ENCODE measurements at places on chromosomes 13 and 19. TPM values are rescaled to one million over a fixed set of nuclear protein-coding genes. Genes with fewer than 3 reads are reported as not detected.

GRCh38 chr19:19860756-19861390, 4.8 kb upstream of the ZNF253 start:
- DNase-seq: peak; percentile 55
- no peaks in the 10 kb centered on the region for H3K4me1 ChIP-seq
- no peaks in the 10 kb centered on the region for H3K27me3 ChIP-seq
- H3K36me3 ChIP-seq: no peaks in the 10 kb centered on the region
- no peak overlapping the region for H3K27ac ChIP-seq

DNA sequence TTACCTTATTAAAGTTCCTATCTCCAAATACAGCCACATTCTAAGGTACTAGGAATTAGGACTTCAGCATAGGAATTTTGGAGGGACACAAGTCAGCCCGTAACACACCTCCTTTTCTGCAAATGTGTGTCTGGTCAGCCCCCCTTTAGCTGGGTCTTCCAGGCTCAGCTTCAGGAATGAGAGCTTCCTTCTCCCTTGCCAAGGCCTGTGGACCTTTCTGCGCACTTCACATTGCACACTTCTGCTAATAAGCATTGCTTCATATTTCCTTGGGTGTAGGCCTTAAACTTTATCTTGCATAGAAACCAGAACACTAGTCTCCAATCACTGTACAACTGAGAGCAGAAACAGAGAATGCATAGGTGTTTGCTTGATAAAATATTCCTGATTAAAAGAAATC, 4.5 kb upstream of the STK24 start:
- no peak overlapping the region for H3K27ac ChIP-seq
- H3K4me1 ChIP-seq: no peaks in the 10 kb centered on the region
- no peaks in the 10 kb centered on the region for H3K27me3 ChIP-seq
- DNase-seq: no peak
- H3K4me3 ChIP-seq: no peak overlapping the region
- no peaks in the 10 kb centered on the region for H3K36me3 ChIP-seq

GRCh38 chr13:88429862-88430261, 758.7 kb downstream of the SLITRK5 start:
- H3K4me1 ChIP-seq: no peaks in the 10 kb centered on the region
- H3K27ac ChIP-seq: no peak overlapping the region
- no peaks in the 10 kb centered on the region for H3K27me3 ChIP-seq
- H3K36me3 ChIP-seq: no peaks in the 10 kb centered on the region
- H3K4me3 ChIP-seq: no peak overlapping the region
- no peak for DNase-seq

The PSG2 gene
- total RNA-seq: not detected

The TEKTIP1 gene
- 10.6 TPM for total RNA-seq

The POU4F1 gene
- total RNA-seq: 0.06 TPM

GRCh38 chr13:95650696-95651095, 6.2 kb upstream of the DZIP1 start:
- no peak overlapping the region for H3K27ac ChIP-seq
- no peak overlapping the region for H3K4me3 ChIP-seq
- no peak for DNase-seq
- H3K36me3 ChIP-seq: no peaks in the 10 kb centered on the region

GRCh38 chr19:11931051-11931450, 6.1 kb downstream of the ZNF700 start:
- no peak for DNase-seq
- H3K27me3 ChIP-seq: no peaks in the 10 kb centered on the region
- H3K27ac ChIP-seq: no peak overlapping the region

DNA sequence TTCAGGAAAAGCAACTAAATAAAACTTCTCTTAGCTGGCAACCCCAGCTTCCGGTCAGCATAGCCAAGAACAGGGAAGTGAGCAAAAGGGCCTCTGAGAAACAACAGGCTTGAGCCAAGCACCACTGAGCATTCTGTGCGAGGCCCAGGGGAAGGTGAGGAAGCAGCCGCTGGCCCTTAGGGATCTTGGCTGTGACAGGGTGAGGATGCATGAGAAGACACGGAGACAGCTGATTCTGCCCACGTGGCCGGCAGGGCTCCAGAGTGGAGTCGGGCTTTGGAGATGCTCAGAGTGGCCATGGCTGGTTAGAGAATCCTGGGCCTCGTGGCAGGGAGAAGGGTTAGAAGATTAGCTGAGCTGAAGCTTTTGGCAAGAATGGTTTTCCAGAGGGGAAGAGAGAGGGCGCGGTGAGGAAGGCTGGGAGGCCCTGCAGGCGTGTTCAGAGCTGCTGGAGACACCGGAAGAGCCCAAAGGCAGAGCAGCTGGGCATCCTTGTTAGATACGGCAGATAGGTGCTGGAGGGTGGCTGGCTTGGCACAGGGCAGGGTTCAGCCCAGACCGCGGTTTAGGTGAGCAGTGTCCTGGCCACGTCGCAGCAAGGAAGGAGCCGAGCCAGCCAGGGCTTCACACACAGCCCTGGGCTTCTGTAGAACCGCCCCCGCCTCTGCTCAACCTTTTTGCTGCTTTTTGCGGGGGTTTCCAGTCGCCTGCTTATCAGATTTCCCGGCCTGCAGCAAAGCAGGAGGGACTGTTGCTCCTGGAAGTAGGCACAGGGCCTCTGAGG, 17.3 kb downstream of the UPF1 start:
- H3K27ac ChIP-seq: peak overlapping the region; percentile 20
- no peak for DNase-seq
- H3K36me3 ChIP-seq: peaks cover 56% of the 10 kb centered on the region
- H3K4me1 ChIP-seq: peaks cover 49% of the 10 kb centered on the region
- H3K4me3 ChIP-seq: no peak overlapping the region
- no peaks in the 10 kb centered on the region for H3K27me3 ChIP-seq

- no peak overlapping the region for H3K27ac ChIP-seq
- H3K27me3 ChIP-seq: no peaks in the 10 kb centered on the region
These were observed 5.2 kb downstream of the LENG8 start for GRCh38 chr19:54453921-54454780.

DNA sequence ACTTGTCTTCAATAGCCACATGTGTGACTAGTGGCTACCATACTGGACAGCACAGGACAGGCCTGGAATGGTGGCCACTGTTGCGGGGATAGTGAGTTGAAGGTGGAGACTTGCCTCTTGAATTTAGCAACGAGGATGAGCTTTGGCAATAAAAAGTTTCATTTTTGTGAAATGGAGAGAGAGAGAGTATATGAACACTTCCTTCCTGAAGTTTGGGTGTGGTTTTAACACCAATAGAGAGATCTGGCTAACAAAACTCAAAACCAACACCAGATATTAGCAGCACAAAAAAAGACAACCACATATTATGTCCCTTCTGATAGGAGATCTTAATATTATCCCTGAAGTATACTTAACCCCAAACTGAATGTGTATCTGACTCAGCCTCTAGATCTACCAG, 6.3 kb upstream of the LRFN3 start:
- H3K27me3 ChIP-seq: no peaks in the 10 kb centered on the region
- H3K4me3 ChIP-seq: peak overlapping the region; percentile 40
- peak; percentile 40 for DNase-seq
- no peaks in the 10 kb centered on the region for H3K36me3 ChIP-seq
- peak overlapping the region; percentile 42 for H3K27ac ChIP-seq

DNA sequence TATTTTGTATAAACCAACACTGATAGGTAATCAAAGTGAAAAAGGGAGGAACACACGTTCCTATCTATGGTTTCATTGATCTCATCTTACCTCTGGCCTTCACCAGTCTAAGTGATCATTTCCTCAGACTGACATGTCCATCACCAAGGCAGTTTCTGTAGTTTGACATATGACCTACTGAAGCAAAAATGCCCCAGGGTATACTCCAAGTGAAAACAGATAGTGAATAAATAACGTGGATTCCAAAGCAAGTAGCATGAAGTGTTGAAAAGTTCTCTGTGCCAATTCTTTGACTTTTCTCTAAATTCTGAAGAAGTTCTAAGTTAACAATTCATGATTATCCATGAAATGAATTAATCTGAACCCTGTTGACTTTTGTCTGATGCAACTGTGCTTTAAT, 334.2 kb upstream of the SGCG start:
- H3K4me1 ChIP-seq: no peaks in the 10 kb centered on the region
- no peak for DNase-seq
- H3K27ac ChIP-seq: no peak overlapping the region
- no peaks in the 10 kb centered on the region for H3K36me3 ChIP-seq
- H3K27me3 ChIP-seq: no peaks in the 10 kb centered on the region
- no peak overlapping the region for H3K4me3 ChIP-seq

DNA sequence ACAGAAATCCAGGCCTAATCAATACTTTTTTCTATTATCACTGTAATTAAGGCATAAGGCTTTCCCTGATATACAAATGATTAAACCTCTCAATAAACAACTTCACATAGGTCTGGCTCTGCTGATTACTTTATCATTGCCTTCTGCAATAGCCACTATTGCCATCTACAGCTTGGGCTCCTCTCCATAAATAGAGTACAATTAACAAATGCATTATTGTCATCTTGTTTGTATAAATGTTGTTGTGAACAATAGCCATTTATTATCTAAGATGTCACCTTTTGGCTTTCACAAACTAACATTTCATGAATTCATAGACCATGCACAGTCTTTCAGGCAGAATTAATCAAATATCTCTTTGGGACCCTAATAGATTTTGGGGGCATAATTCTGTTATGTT, 53.3 kb downstream of the NHLRC3 start:
- no peak for DNase-seq
- no peaks in the 10 kb centered on the region for H3K4me1 ChIP-seq
- H3K27ac ChIP-seq: no peak overlapping the region
- no peak overlapping the region for H3K4me3 ChIP-seq

- peaks cover 13% of the 10 kb centered on the region for H3K4me1 ChIP-seq
- no peak overlapping the region for H3K27ac ChIP-seq
- H3K4me3 ChIP-seq: no peak overlapping the region
- DNase-seq: no peak
- H3K36me3 ChIP-seq: no peaks in the 10 kb centered on the region
- no peaks in the 10 kb centered on the region for H3K27me3 ChIP-seq
These were observed 18.0 kb upstream of the GARRE1 start for GRCh38 chr19:34236035-34236987.

The SIGLEC5 gene
- total RNA-seq: not detected

DNA sequence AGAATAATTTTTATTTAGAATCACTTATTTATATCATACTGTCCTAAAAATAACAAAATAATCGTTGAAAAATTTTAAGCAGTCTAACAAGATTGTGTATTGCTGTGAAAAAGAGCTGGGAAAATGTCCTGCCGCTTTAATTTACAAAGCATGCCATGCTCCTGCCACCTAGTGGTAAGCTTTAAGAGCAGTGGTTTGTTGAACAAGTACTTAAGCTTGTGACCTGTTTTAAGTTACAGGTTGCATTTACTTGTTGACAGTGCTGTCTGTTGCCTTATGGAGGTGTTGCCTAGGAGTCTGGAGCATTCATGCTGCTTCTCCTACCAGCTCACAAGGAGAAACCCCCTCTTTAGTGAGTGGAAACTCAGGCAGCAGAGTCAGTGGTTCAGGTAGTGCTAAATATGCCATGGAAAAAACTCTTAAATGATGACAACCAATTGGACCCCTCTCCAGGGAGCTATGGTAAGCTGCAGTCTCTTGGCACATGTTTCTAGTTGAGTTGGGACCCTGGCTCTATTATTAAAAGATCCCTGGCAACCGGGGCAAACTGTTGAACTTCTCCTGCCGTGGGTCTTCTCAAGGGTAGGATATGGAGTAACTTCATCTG, 68.4 kb downstream of the SPATA13 start:
- H3K27me3 ChIP-seq: no peaks in the 10 kb centered on the region
- no peaks in the 10 kb centered on the region for H3K36me3 ChIP-seq
- no peak overlapping the region for H3K27ac ChIP-seq
- H3K4me1 ChIP-seq: peaks cover 11% of the 10 kb centered on the region
- no peak overlapping the region for H3K4me3 ChIP-seq
- peak; percentile 41 for DNase-seq

The CD70 gene
- 3.0 TPM for total RNA-seq

The GJB2 gene
- total RNA-seq: not detected

The GRIK5 gene
- total RNA-seq: 0.12 TPM

DNA sequence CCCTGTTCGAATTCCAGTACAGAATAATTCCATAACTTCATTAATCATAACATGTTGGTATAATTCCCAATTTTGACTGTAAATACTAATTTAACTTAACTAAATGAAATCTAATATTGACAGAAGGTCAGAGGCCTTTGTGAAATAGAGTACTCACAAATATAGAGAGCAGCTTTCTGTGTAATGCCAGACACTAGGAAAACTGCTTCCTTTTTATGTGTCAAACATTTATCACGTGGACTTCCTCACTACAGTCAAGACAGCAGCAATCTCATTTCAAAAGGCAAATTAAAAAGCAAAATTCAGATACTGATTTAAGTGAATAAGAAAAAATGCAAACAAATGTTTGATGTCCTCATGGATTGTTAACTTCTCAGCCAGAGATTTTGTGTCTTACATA, 13.1 kb downstream of the ITM2B start:
- no peak overlapping the region for H3K27ac ChIP-seq
- no peak overlapping the region for H3K4me3 ChIP-seq
- H3K4me1 ChIP-seq: peaks cover 85% of the 10 kb centered on the region
- DNase-seq: no peak
- no peaks in the 10 kb centered on the region for H3K27me3 ChIP-seq

The ZNF850 gene
- 3.7 TPM for total RNA-seq

DNA sequence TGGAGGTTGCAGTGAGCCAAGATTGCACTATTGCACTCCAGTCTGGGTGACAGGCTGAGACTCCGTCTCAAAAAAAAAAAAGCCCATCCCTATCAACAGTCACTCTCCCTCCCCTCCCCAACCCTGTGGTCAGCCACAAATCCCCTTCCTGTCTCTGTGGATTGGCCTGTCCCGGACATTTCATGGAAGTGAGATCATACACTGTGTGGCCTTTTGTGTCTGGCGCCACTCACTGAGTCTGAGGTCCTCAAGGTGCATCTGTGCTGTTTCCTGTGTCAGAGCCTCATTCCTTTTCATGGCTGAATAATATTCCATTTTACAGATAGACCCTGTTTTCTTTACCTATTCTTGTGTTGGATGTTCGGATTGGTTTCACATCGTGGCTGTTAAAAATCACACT, 149.5 kb downstream of the PTPRS start:
- no peak overlapping the region for H3K4me3 ChIP-seq
- no peak for DNase-seq
- no peaks in the 10 kb centered on the region for H3K36me3 ChIP-seq
- H3K27ac ChIP-seq: no peak overlapping the region
- H3K27me3 ChIP-seq: no peaks in the 10 kb centered on the region
- H3K4me1 ChIP-seq: no peaks in the 10 kb centered on the region

GRCh38 chr19:9939301-9939913, 3.1 kb upstream of the OLFM2 start:
- H3K36me3 ChIP-seq: no peaks in the 10 kb centered on the region
- peaks cover 20% of the 10 kb centered on the region for H3K27me3 ChIP-seq
- no peak overlapping the region for H3K4me3 ChIP-seq
- peaks cover 23% of the 10 kb centered on the region for H3K4me1 ChIP-seq

GRCh38 chr13:113879494-113880360, 15.9 kb upstream of the GAS6 start:
- no peak for DNase-seq
- H3K36me3 ChIP-seq: no peaks in the 10 kb centered on the region
- H3K4me3 ChIP-seq: no peak overlapping the region
- H3K27ac ChIP-seq: no peak overlapping the region
- H3K4me1 ChIP-seq: peaks cover 18% of the 10 kb centered on the region

GRCh38 chr19:55449469-55449868, 6.4 kb upstream of the SHISA7 start:
- H3K4me3 ChIP-seq: no peak overlapping the region
- no peaks in the 10 kb centered on the region for H3K36me3 ChIP-seq
- peaks cover 10% of the 10 kb centered on the region for H3K4me1 ChIP-seq
- no peak for DNase-seq
- H3K27me3 ChIP-seq: peaks cover 4% of the 10 kb centered on the region

The HPN gene
- total RNA-seq: not detected
